ENCODE measurements at places on chromosomes 12 and 14.

GRCh38 chr12:57452937-57453509 is 2.1 kb upstream of the INHBE start:
- peak; percentile 63 for DNase-seq

GRCh38 chr12:87943762-87944161 is 85.4 kb downstream of the C12orf50 start:
- DNase-seq, result no peak

GRCh38 chr12:508145-508544 is 48.4 kb downstream of the B4GALNT3 start:
- no peak for DNase-seq

DNA sequence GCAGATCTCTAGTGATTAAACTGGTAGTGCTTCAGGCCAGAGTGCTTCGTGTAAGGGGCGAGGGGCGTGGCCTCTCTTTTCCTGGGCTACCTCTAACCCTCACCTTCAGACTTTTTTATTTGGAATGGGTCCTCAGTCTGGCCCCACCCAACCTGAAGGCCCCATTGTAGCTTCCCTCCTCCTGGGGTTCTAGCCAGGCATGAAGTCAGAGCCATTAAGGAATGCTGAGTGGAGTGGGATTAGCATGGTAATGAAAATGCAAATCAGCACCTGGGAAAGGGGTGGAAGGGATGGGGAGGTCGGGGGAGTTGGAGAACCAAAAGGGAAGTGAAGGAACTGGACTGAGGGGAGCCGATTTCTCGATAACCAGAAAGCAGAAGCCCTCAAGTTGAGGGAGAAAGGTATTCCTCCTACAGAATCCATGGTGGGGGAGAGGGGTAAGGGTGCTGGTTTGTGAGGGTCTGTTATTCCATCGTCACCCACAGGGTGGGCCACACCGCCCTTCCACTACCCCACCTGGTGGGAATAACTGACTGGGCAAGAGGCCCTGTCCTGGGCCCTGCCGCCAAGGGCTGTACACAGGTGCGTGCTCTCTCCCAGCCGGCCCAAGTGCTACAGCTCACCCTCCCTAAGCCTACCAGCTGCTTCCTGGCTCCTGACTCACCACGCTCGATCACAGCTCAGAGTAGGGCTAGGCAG is 14.1 kb downstream of the ZFHX2 start:
- peak; percentile 22 for DNase-seq

DNA sequence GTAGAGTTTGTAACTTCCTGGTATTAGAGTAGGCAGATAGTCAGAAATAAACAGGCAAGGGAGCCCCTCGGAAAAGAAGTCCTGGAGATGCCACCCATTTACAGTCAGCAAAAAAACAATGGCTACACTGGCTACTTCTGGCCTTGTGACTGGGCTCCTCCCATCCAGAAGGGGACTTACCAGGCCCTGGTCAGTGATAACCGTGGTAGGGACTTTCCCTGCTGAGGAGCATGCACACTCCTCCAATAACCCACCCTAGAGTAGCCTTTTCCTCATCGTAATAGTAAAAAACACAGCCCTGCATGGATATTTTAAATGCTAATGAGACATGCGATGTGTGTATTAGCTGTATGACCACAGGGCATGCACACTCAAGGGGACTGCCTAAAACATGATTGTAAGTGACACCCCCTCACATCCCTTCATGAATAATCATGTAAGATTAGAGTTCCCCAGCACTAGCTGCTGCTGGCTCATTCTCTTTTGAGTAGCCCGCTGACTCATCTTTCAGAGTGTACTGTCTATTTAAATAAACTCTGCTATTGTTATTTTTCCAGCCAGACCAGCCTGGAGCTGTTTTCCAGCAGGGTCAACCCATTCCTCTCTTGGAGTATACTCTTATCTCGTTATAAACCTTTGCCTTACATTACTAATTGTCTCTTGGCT is 413.8 kb upstream of the TMTC1 start:
- no peak for DNase-seq

- DNase-seq, result no peak
These were observed 11.1 kb downstream of the KIF21A start for GRCh38 chr12:39431797-39432196.

- DNase-seq, result peak; percentile 73
These were observed at the start of gene PGF for GRCh38 chr14:74955229-74956026. Gene PGF (minus strand): TSS chr14:74955597. CDS start chr14:74955242, 355 bp downstream.

- no peak for DNase-seq
These were observed 103.5 kb upstream of the FRMD6 start for GRCh38 chr14:51548187-51548586.

- DNase-seq, result no peak
These were observed 345.3 kb upstream of the OR4E1 start for GRCh38 chr14:22018890-22019289.

All from right kidney (tissue), 9 donors.